ENCODE measurements at places on chromosomes 1 and 21.

GRCh38 chr1:94641990-94642389 lies 100.4 kb upstream of the F3 start:
- DNase-seq, result no peak

DNA sequence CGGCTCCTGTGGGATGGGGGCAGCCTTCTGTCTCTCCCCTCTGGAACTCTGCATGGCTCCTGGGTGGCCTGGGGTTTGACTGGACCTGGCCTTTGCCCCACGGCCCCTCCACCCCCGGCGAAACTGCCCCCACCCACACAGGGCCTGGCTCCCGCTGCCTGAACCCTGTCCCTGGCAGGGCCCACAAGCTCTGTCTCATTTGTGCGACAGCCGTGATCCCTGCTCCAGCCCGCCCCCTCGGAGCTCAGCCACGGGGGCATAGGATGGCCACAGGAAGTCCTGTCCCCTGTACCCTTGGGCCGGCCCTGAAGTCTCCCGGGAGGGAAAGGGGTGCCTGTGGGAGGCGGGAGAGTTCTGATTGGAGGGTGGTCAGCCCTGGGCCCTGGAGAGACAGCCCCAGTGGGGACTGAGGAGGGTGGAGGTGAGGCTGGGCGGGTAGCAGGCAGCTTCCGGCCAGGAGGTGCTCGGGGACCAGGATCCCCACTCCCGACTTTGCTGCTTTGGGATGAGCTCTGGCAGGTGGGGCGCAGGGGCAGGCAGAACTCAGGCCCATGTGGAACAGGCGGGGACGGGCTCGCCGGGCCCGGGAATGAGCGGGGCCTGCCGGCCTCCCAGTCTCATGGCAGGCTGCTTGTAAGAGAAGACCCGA lies 45.1 kb downstream of the SLX9 start:
- DNase-seq, result no peak

DNA sequence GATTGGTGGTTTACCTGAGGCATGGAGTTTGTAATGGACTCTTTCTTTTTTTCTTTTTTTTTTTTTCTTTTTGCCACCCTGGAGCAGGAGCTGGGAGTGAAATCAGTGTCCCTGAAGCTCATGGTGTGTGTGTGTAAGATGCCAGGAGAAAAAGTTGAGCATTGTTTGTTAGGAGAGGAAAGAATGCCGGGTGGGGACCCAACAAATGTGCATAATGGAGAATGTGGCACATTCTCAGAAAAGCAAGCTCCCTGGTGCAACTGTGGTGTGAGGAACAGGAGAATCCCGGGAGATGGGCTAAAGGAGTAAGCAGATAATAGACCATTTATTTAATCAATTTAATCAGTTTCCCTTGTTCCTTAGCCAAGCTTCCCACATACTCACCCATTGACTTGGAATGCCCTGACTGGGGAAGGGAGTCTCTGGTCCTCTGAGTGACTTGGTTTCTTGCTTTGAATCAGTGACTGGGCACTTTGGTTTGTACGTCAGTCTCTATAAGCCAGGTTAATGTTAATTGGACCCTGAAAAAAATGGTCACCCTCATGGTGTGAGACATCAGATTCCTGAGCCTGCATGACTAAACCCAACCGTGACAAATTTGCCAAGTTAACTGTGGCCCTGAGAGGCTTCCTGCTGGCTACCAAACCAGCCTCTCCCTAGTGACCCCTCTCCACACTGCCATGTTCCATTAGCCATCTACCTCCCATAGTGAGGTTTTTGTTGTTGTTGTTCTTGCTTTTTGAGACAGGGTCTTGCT lies 43.9 kb upstream of the ITPKB start:
- no peak for DNase-seq

DNA sequence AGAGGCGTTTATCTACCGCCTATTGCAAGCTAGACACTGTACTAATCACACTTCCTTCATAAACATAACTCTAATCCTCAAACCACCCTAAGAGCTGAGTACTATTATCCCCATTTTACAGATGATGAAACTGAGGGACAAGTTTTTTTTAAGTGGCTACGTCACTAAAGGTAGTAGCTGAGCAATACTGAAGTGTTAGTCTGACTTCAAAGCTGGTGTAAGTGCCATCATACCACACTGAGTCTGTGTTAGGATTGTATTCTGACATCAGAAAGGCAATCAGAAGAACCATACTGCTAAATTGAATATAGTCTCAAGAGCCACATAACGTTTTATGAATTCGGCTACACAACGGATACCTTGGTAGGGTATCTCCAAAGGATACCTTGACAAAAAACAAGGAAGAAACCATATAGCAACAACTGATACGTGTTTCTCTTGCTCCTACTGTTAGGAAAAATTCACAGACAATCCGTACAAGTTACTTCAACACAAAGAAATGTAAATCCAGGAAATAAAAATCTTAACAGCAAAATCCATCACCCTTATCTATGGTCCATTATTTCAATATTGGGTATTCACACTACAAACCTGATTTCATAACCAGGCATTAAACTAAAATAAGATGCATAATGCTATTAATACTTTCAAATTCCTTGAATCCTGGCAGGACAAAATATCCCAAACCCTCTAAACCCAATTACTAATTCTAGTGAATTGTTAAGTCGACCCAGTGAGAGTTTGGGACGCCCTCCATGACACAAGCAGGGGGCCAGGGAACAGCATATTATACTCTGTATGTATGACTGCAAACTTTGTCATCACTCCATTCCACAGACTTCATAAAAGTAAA lies 1.6 kb downstream of the TP53BP2 start:
- no peak for DNase-seq

DNA sequence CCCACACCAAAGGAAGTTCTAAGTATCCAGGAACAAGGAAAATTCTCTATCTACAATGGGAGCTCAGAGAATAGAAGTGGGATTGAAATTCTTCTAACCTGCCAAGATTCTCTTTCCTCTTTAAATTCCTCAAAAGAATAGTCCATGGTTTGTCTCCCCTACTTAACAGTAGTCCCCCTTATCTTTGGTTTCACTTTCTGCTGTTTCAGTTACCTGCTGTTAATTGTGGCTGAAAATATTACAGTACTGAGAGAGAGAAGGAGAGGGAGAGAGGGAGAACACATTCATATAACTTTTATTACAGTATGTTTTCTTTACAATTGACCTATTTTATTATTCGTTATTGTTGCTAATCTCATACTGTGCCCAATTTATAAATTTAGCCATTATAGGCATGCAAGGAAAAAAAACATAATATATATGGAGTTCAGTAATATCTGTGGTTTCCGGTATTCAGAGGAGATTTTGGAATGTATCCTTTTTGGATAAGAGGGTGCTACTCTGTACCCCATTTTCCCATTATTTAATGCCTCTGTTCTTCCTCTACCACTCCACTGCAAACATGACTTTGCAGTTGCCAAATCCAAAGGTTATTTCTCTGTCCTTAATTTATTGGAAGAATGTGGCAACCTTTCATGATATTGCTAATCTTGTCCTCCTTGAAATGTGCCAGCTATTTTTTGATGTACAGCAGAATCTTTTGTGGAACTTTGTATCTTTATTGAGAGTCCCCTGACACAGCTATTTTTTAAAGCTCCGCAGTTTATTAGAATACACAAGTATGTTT lies 68.0 kb downstream of the USP25 start:
- no peak for DNase-seq

DNA sequence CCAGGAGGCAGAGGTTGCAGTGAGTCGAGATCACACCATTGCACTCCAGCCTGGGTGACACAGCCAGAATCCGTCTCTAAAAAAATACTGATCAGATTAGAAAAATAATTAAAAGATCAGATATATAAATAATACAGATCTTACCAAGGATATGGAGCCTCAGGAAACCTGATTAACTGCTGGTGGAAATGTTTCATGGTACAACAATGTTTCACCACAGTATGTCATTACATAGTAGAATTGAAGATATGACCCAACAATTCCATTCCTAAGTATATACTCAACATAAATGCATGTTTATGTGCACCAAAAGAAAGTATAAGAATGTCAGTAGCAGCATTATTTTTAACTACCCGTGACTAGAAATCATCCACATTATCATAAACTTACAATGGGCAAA lies 41.7 kb downstream of the CD53 start:
- no peak for DNase-seq

DNA sequence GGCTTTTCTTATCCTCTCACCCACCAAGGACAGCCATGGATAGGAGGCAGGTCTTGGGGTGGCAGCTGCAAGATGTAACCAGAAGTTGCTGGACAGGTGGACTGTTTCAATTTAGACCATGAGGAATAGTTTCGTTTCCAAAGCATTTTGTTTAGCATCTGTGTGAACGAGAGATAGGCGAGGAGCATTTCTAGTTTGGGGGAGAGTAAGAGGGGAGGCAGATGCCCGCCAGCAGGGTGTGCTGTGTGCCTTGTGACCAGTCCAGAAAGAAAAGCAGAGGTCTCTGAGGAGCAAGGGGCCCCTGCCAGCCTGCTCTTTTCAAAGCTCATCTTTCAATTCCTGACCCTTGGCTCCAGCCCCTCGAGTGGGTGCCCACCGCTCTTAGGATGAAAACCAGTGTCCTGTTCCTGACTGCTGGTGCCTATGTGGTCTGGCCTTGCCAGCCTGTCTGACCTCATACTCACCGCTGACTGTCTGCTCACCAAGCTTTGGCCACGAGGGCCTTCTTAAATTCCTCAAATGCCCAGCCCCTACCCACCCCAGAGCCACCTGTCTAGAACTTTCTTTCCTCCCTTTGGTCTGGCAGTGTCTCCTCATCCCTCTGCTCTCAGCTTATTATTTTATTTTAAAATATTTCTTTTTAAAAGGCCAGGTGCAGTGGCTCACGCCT lies 8.5 kb downstream of the SERINC2 start:
- no peak for DNase-seq

DNA sequence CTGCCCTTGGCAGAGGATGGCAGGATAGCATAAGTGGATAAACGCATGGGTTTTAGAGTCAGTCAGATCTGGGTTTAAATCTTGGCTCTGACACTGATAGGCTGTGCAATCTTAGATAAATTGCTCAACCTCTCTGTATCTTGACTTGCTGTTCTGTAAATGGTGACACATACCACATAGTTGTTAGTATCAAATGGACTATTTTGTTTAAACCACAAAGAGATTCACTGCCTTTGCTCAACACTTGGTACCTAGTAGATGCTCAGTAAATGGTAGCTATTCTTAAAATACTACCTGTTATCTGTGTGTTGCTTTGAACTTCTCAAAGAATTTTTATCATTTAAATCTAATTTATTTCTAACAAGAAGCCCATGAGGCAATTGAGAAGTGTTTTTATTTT lies 39.5 kb upstream of the A3GALT2 start:
- no peak for DNase-seq

All from NCI-H187 treated with DMSO at 0.1 percent for 48 hours (cell line).